ENCODE measurements at places on chromosomes 6 and 20. TPM values are rescaled to one million over a fixed set of nuclear protein-coding genes. Genes with fewer than 3 reads are reported as not detected.

Gene MRPL14
- total RNA-seq = 81.5 TPM

Gene SLPI
- 28.0 TPM for total RNA-seq

Gene RAET1G
- total RNA-seq = not detected

Gene UNC93A
- total RNA-seq = 2.8 TPM

Gene LY6G5B
- total RNA-seq = 2.3 TPM

Gene PRR18
- total RNA-seq = 0.05 TPM

Gene BTNL2
- not detected for total RNA-seq

All from thymus (tissue), 14 donors.